Activated CD4-positive, CD25-positive, alpha-beta regulatory T cell (primary cell): ENCODE measurements at places on chromosomes 3 and 15.

DNA sequence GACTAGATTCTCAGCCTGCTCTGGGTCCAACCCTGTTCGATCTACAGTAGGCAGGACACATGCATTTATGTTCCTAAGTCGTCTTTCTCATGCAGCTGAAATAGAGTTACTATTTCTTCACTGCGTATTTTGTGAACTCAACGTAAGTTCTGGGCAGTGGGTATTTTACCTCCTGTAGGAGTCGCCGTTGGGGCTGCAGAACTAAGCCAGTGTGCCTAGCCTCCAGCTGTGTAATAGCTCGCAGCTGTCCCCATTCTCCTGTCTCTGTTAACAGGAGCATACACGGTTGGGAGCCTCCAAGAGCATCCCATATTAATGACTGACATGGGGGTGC is 58.4 kb upstream of the HRH1 start:
- no peak for DNase-seq

DNA sequence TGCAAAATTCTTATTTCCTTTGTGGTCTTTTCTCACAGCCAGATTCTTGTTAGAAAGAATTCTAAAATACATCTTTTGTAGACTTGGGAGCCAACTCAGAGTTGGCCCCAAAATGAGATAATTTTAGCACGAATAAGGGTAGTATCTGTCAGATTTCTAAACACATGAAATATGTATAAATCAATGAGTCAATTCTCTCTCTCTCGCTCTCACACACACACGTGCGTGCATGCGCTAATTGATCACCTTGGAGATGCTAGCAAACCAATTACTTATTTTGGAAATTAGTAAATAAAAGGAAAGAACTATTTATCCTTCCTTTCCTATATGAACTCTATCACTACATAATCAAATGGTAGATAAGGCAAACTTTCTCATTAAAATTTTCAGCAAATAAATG is 32.9 kb upstream of the PIK3R4 start:
- DNase-seq: no peak

DNA sequence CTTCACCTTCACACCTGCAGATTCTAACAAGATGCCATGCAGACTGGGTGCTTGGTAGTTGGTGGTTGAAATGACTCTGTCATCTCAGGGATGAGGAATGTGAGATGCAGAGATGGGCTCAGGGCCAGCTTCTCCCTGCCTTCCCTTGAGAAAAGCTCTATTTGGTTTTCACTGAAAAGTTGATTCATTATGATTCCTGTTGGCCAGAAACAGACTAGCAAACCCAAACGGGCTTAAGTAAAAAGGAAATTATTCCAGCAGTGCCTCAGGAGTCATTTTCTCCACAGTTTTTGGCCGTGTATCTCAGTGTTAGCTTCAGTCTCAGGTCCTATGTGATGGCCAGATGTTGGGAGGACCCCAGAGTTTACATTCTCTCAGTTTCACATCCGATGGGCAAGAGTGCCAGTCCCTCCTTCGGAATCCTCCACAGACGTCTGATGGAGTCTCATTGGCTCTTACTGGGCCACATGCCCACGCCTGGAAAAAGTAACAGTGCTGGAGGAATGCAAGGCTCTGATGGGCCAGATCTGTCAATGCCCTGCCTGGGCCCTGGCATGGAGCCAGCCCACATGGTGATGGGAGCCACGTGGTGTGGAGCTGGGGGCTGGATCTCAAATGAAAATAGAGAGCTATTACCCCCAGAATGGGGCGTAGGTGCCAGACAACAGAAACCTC is 22.3 kb upstream of the SACM1L start:
- no peak for DNase-seq

GRCh38 chr15:71748293-71748718 is 62.0 kb upstream of the NR2E3 start:
- no peak for DNase-seq

DNA sequence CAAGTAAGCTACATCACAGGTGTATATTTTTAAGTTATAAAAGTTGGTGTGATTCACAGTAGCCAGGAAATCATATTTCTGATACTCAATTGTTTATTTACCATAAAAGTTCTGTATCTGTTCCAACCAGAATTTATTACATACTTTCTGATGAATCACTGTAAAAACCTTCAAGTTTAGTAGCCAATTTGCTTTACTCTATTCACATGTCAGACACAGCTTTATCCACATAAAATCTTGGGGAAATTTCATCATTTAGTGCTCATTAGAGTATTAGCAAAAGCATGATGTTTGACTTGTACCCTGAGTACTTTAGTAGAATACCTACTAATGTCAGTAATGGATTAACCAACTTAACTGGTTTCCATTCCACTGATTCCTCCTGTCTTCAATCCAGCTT is 249.8 kb downstream of the POLQ start:
- DNase-seq: no peak
